Left renal pelvis (tissue), 4 donors: ENCODE measurements at places on chromosomes 1 and 21. TPM values are rescaled to one million over a fixed set of nuclear protein-coding genes. Genes with fewer than 3 reads are reported as not detected.

DNA sequence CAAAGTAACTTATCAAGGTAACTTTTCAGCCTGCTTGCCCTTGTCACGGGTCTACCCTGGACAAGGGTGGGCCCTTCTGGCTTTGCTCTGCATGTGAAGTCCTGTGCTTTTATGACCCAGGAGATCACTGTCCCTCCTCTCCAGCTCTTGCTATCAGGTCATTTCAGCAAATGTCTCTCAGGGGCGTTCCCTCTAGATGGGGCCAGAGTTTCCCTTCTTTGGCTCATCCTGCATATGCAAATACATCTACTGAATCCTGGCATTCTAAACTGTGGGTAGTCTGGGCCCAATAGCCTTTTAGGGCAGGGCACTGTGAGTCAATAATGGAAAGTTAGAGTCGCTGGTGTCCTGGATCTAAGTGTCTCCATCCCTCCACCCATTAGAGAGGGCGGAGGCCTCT, 366.9 kb upstream of the USP24 start:
- DNase-seq, result no peak

CATSPER4 gene
- polyA plus RNA-seq, result not detected

BSND gene
- polyA plus RNA-seq, result 0.08 TPM

DNA sequence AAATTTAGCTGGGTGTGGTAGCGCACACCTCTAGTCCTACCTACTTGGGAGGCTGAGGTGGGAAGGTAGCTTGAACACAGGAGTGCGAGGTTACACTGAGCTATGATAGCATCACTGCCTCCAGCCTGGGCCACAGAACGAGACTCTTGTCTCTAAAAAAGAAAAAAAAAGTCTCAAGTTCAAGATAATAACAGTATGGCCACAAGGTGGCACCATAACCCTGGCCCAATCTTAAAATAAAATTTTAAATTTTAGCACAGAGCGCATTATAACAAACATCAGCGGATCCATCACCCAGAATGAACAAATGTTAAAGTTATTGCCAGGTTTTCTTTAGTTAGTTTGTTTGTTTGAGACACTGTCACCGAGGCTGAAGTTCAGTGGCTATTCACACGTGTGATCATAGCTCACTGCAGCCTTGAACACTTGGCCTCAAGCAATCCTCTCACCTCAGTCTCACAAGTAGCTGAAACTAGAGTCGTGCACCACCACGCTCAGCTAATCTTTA, 2.9 kb upstream of the HTR6 start:
- no peak for DNase-seq

DNA sequence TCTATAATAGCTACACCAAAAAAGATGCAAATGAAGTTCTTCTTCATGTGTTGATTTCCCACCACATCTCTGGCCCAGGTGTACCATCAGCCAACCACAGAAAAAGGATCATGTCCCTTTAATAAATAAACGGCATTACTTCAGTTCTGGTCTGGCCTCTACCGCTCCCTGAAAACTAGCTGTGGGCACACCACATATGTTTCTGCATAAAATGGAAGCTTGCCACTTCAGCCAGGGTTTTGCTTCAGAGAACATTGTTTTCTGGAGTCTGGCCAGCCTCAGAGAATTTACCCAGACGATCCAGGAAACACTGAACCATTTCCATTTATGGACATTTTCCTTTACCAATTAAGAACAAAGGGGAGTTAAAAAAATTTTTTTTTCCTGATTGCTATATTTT, 5.8 kb upstream of the LAMC2 start:
- DNase-seq, result no peak

- no peak for DNase-seq
These were observed 145.3 kb downstream of the PCBP3 start for GRCh38 chr21:45788637-45789506.

DNA sequence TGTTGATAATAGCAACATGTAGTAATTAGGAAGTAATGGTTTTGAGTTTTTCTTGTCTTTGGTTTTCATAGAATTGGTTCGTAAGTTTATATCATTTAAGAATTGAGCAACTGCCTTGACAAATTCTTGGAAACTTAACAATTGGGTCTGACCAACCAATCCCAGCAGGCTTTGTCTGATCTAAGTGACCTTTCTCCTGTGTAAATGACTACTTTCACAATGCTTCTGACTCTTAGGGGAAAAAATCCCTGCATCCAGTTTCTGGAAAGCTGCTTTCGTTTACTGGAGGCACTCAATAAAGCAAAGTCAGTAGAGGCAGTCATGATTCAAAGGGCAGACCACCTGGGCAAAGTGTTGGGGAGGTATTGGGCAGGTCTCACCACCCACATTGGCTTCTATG, 303.6 kb upstream of the FAM78B start:
- DNase-seq, result no peak

CYP4B1 gene
- polyA plus RNA-seq, result 1.9 TPM

SPRTN gene
- 12.9 TPM for polyA plus RNA-seq

GRCh38 chr1:162008799-162009198, 14.9 kb downstream of the OLFML2B start:
- DNase-seq, result no peak

DNA sequence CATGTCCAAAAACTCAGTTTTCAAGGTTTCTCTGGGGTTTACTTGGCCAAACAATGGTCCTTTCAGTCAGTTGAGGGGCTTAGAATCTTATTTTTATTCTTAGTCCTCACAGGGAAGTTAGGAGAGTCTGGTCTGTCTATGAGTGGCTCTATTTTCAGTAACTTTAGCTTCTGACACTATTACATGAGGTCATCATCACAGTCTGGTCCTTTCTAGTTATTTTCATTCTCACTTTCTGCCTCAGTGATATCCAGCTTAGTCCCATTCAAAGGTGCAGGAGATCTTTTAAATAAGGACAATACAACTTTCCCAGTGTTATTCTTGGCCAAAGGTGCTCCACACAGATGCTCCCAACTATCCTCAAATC, 30.0 kb upstream of the FGGY start:
- DNase-seq, result no peak

S100A8 gene
- 14.7 TPM for polyA plus RNA-seq

GRCh38 chr1:71089536-71090270, 8.9 kb upstream of the ZRANB2 start:
- DNase-seq, result no peak

- no peak for DNase-seq
These were observed 5.6 kb upstream of the REN start for GRCh38 chr1:204171751-204172178.

GRCh38 chr1:46749921-46750404, 31.0 kb upstream of the EFCAB14 start:
- DNase-seq, result no peak

- no peak for DNase-seq
These were observed 54.9 kb upstream of the LAMC2 start for GRCh38 chr1:183131166-183131565.

DNA sequence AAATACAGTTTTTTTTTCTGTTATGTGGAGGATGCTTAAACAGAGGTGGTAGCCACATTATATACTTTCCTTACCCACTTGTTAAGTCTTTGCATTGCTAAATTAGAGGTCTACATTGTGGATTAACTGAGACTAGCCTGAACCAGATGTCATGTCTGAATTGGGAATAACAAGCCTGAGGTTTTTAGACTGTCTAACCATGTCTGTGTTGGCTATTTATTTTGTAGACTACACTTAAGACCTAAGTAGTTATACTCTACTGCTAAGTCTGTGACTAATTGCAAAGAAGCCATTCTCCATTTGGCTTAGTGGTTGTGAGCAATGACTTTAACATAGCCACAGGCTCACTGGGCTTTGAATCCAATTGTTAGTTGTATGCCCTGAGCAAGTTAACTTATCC, 45.4 kb downstream of the CDC14A start:
- DNase-seq, result no peak

S100A9 gene
- polyA plus RNA-seq, result 18.2 TPM

DNA sequence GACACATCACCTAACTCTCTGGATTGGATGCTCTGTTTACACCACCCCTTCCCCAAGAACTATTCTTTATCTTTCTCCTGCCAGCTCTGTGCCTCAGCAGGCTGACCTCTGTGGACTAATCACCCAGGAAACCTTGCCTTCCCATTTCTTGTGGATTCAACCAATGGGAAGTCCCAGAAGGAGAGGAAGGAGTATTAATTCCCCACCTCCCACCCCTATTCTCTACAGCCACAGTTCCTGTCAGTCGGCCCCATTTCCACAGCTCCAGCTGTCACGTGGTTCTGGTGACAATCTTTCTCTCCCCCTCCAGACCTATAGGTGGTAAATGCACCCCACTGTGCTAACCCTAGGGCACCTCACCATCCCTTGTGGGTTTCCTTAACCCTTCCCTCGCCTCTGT, 46.8 kb upstream of the SSBP3 start:
- no peak for DNase-seq

XKR8 gene
- 7.9 TPM for polyA plus RNA-seq

GRCh38 chr1:52403566-52404115, 582 bp downstream of the ORC1 start:
- DNase-seq, result no peak

RWDD3 gene
- 47.5 TPM for polyA plus RNA-seq

GRCh38 chr1:9654834-9655723, 3.5 kb downstream of the PIK3CD start:
- no peak for DNase-seq

DNA sequence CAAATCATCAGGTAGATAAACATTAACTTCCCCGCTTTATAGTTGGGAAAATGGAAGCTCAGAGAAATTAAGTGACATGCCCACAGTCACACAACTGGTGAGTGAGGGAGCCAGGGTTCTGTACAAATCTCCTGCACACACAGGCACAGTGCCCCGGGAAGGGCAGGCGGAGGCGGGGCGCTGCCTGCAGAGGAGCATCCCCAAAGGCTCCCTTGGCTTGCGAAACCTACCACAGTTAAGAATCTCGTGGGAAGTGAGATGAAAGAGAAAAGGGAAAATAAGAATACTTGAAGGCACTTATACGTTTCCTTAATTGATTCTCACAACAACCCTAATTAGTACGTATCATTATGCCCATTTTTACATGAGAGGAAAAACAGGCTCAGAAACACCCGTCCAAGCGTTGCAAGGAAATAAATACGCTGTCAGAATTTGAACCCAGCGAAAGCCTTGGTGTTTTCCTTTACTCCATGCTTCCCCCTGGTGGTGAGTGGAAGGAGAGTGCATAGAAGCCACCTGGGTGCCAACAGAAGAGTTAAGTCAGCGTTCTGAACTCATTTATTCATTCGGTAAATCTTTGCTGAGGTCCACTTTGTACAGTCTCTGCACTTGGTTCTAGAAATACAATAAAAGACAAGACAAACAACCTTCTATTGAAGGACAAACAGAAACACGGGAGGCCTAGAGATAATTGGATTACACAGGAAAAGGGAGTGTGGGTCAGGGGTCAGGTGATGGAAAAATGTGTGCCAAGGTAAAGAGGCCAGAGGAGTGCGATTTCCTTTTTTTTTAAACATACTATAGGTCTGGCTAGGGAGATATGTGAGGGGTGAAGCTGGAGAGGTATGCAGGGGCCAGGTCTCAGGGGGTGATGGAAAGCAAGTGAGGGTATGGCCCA, 28.4 kb downstream of the ACP6 start:
- no peak for DNase-seq

TMPRSS3 gene
- polyA plus RNA-seq, result 2.5 TPM

DNA sequence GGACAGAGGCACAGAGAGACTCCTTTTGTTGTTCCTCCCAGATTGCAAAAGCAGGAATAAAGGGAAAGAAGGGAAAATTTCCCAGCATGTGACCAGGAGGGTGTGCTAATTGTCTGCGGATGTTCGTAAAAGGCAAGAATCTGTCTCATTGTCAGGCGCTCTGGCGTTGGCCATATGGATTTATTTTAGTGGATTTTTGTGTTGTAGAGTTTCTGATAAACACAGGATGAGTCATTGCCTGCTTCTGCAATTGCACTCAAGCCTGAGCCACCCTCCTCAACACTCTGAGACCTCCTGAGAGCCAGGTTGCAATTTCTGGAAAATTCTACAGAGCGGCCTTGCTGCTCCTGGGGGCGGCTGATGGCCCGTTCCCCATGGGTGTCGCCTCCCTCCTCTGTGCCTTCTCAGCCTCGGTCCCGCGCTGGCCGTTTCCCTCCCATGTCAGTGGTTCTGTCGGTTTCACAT, 227.7 kb downstream of the KAZN start:
- DNase-seq, result no peak
